Stimulated activated CD4-positive, alpha-beta T cell treated with anti-CD3 and anti-CD28 coated beads, Interleukin-12 subunit alpha, Interleukin-12 subunit beta, amount 100 ng/mL, for 48 hours (primary cell): ENCODE measurements at places on chromosomes 2 and 18.

- DNase-seq: no peak
Observed at GRCh38 chr2:89811295-89811694, 1119.8 kb downstream of the RPIA start.

- peak; percentile 30 for DNase-seq
Observed at GRCh38 chr18:76374330-76375281, 120.4 kb downstream of the ZNF516 start.

GRCh38 chr2:240401781-240402551 lies 33.5 kb upstream of the GPC1 start:
- DNase-seq: no peak

DNA sequence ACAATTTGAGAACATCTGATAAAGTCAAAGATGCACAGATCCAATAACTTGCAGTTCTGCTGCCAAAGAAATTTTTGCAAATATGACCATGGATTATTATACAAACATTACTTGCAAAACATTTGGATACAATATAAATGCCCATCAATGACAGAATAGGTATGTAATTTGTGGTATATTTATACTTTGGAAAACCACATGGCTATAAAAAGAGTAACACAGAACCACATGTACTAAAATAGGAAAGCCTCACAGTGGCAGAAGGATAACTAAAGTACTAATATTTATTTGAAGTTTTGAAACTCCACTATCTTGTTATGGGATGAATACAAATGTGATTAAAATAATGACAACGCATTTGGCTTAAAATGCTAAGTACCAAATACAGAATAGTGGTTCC lies 51.8 kb upstream of the DNAJC10 start:
- no peak for DNase-seq

GRCh38 chr2:240509667-240510512 lies 47.9 kb downstream of the ANKMY1 start:
- no peak for DNase-seq

DNA sequence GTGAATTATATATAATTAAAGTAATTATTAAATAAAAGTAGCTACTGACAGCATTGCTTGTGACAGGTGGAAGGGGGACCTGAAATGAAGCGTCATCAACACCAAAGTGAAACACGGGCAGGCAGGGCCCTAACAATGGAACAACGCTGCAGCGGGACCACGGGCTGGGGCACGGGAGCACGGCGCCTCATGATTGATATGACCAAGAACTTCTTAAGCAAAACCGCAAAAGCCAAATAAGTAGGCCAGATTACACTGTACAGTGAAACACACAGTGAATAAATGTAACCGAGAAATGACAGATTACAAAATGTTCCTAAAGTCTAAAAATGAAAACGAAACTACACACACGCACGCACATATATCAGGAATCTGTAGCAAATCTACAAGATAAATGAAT lies 81.4 kb downstream of the SNTG2 start:
- peak; percentile 20 for DNase-seq

- DNase-seq: no peak
Observed at GRCh38 chr2:136189221-136189782, 71.4 kb upstream of the CXCR4 start.

DNA sequence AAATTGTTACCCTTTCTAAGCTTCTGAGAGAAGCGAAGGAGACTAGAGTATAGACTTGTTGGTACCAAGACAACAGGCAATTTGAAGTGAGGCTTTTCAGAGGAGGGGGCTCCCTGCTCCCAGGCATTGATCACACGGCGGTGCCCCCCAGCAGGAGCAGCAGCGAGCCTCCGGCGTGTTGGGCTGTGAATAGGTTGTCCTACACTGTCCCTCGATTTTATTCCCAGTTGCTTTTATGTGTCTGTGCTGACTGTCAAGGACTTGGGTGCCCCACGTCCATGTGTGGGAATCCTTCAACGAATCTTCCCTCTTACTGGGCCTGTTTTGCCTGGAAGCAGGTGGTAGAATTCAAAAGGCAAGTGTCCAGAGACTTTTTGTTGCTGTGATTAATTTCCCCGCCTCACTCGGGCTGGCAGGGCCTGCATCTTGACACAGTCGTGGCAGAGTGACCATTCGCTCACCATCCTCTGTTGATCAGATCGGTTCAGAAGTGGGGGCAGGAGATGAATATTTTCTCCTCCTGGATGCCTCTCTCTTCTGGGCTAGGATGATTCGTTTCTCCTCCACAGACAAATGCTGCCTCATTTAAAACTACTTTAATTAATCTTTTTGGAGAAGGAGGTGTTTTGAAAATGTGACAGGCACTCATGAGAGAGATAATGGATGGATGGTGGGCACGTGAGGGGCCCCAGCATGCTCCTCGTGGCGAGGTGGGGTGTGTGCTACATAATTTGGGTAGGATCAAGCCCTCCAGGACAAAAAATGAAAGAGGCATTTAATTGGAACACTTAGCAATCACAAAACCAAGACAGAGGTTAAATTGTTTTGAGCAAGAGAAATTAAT lies 77.6 kb downstream of the SMIM21 start:
- no peak for DNase-seq

DNA sequence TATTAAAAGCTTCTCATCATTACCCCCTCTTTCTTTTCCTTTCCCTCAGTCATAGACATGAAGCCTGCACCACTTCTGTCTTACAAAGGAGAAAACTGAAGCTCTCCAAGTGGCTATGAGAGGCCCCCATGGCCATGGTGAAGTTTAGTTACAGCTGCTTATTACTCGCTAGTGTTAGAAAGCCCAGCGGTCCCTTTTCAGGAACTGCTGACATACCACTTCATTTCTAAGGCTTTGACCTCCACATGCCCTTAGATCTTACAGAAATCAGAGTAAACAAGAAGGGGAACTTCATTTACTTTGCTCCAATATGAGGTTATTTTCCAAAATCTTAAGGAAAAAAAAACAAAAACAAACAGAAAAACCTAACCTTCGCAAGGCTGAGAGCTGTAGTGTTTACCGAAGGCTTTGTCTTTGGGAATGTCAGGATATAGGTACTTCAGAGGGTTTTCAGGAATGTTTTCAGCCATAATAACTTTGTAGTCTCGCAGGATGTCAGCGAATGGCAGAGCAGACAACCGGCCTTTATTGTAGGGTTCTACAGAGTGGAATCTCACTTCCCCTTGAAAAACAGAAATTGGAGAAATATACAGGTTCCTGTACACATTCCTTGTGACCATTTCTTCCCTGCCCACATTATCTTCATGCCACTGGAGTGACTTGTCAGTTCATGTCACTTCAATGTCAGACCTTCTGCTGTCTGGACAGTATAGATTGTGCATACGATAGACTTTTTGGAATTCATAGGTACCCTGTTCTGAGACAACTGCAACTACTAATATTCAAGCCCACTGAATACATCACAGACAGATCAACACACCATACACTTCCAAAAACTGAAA lies 18.8 kb upstream of the STAT1 start:
- no peak for DNase-seq

GRCh38 chr2:132668189-132668823 lies 1.7 kb downstream of the LYPD1 start:
- DNase-seq: no peak

GRCh38 chr18:22813648-22814328 lies 119.3 kb upstream of the RBBP8 start:
- DNase-seq: no peak

DNA sequence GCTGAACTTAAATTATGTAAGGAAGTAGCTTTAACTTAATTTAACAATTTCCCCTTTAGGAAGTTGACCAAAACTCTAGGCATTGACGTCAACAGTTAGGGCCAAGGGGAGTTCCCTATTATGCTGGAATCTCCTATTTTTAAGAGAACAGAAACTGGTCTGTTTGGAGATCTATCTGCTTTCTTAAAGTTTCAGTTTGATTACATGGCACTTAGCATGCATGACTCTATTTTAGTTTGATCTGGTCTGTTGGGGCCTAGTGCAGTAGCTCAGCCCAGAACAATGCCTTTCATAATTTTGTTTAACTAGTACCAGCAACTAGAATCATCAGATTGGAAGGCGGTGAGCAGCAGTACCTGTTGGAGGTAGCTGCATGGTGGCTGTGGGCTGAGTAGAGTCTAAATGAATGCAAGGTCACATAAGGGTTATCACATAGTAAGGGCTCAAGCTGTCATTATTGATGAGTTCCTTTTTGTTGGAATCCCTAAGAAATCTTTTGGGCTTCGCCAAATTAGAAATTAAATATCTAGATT lies 60.5 kb upstream of the ZNG1B start:
- no peak for DNase-seq

- DNase-seq: no peak
Observed at GRCh38 chr2:219274361-219274921, 4.7 kb upstream of the DNAJB2 start.

GRCh38 chr2:41540272-41540998 lies 507.4 kb upstream of the PKDCC start:
- DNase-seq: no peak

GRCh38 chr18:70329071-70329470 lies 40.2 kb downstream of the SOCS6 start:
- DNase-seq: no peak

GRCh38 chr18:79937103-79937860 lies 14.2 kb downstream of the SLC66A2 start:
- DNase-seq: no peak

- peak; percentile 16 for DNase-seq
Observed at GRCh38 chr2:12169721-12170120, 423.3 kb downstream of the LPIN1 start.

GRCh38 chr2:7024261-7024660 lies 107.0 kb downstream of the RNF144A start:
- no peak for DNase-seq

DNA sequence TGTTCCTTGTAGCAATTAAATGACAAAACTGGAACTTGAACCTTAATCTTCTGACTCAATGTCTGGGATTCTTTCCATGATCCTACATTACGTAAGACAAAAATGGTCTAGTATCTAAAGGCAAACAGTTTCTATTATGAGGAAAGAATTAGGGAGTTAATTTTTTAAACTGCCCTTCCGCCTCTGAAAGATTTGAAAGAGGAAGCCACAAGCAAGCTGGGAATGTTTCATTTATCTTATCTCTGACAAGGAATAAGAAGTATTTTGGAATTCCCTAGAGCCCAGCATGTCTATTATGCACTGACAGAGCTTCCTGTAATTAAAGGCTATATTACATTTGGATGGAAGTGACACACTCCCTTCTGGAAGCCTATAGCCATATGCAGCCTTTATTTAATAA lies 558.8 kb upstream of the CDH2 start:
- DNase-seq: no peak

DNA sequence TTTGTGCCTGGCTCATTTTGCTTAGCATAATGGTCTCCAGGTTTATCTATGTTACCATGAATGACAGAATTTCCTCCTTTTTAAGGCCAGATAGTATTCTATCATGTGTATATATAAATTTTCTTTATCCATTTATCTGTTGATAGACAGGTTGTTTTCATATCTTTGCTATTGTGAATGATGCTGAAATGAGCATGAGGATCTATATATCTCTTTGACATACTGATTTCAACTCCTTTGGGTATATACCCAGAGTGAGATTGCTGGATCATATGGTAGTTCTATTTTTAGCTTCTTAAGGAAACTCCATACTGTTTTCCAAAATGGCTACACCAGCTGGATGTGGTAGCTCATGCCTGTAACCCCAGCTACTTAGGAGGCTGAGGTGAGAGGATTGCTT lies 86.4 kb upstream of the LTBP1 start:
- DNase-seq: no peak

DNA sequence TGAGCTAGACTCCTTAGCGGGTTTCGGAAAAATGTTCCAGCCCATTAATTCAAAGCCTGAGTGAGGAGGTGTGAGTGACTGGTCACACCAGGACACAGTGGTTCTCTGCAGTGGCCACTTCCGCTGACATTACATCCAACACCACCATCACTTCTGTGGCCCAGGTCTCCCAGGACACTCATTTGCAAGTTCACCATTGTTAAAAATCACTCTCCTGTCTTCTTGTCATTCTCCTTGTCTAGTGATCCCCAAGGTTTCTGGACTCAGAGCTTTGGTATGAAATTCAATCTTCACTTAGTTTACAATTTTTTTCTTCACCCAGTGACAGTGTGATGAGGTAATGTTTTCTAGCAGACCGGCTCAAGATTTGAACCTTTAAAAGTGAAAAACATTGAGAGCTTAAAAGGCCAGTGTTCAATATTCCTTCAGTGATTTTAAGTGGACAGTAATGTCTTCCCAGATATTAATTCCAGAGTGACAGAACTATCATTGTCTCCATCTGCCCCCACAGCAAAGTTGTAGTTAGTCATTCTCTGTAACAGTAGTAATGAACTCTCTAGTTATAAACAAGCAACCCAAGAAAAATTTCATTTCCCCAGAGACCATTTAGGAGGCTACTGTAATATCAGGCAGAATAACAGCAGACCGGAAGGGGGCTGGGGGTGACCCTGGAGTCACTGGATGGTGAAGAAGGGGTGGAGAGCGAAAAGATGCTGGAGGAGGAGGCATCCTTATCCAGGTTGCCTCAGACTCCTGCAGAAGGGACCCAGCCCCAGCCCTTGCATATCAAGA lies 164.9 kb downstream of the GFPT1 start:
- DNase-seq: no peak

GRCh38 chr2:191489177-191489576 lies 188.8 kb upstream of the NABP1 start:
- no peak for DNase-seq

GRCh38 chr2:100222844-100223243 lies 80.5 kb upstream of the AFF3 start:
- no peak for DNase-seq

DNA sequence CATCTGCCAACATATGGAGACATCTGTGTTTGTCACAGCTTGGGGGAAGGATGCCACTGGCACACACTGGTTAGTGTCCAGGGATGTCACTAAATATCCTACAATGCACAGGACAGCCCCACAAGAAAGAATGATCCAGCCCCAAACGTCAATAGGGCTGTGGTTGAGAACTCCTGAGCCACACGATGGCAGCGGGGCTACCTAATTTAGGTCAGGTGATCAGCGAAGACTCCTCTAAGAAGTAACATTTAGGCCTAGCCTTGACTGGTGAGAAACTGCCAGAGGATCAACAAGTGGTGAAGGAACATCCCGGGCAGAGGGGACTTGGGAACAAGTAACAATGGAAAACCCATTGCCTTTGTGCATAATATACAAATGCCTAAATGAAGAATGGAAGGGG lies 5.0 kb upstream of the TGIF1 start:
- no peak for DNase-seq
